ENCODE measurements at places on chromosomes 2 and 18.

- no peak for DNase-seq
Observed at GRCh38 chr2:17483496-17483895, 34.7 kb downstream of the RAD51AP2 start.

DNA sequence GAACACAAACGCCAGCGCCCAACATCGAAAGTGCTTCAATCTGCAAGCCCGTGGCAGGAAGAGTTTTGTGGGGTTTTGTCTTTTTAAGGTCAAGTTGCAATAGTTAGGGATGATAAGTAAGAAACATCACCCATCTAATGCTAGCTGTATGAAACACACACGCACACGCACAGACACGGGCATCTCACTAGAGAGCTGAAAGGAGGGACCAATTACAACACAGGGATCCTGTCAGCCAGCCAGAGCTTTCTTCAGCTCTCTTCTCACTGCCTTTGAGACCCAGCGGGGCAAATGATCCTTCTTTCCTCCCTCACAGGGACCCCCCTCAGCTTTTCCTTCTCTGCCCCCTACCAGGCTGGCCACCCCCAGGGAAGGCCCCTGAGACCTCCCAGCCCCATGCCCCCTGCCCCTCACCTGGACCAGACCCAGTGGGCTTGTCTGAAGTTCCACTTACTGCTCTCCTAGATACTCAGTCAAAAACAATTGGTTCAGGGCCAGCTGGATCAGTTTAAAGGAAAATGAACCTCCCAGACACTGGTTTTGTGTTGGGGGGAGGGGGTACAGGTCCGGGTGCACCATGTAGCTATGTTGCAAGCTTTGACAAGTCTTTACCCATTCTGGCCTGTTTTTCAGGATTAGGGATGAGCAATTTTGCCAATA, 17.9 kb downstream of the CYP26B1 start:
- DNase-seq = no peak

DNA sequence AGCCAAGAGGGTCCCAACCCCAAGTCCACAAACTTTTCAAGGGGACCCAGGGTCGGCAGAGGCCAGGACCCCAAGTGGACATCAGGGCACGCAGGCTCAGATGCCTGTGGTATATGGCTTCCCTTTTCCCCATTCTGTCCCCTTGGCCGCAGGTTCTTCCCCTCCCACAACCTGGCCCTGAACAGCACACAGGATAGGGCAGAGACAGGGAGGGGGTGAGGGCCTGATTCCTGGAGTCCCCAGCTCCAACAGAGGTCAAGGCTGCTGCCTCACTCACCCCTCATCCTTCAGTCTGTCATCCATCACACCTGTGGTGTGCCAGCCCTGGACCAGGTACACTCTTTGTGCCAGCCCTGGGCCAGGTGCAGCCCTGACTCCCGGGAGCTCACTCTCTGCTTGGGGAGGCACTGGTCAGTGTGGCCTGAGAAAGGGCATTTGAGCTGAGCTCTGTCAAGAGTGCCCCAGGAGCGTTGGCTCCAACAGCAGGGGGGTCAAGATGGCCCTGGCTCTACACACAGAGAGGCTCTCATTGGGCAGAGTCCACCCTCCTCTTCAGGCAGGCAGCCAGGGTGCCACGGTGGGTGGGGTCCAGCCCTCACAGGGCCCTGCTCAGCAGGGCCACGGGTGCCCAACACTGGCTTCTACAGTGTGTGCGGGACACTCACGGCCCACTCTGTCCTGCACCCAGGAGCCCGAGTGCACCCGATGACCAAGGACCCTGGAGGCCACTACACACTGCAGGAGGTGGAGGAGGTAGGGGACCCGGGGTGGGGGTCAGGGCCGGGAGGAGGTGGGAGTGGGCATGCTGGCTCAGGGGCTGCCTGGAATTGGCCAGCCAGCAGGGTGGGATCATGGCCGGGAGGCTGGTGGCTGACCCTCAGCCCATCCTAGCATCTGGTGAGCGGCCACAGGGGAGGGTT, 1.6 kb downstream of the AGXT start:
- no peak for DNase-seq

DNA sequence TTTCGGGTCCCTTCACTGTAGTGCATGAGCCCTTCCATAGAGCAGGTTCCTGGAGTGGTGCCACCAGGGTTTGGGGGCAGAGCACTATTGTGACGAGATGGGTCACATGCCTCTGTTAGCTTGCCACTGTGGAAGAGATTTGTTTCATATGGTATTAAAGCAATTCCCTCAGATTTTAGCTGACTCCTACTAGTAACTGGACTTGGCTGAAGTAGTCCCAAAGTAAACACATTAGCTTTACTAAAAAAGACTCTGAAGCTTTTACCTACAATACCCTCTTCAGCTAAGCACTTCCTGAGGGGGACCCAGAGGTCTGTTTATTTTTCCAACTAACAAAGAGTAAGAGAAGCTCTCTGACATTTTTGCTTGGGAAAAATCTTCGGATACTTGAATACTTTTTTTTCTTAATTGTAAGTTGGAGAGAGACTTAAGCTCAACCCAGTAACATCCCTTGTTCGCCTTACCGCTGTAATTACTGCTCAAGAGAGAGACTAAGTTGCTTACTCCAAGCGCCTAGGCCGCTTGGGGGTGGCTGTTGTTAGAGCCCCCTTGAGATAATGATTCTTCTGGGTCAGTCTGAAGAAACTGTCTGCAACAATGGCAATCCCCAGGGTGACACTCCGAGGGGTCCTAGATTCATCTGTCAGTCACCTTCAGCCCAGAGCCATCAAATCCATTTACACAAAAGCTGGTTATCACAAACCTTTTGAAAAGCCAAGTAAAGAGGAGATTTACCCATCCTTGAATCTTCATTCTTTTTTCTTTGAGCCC, 177.4 kb downstream of the FIGN start:
- DNase-seq = no peak

- no peak for DNase-seq
Observed at GRCh38 chr2:218129458-218130135, 3.8 kb downstream of the CXCR2 start.

DNA sequence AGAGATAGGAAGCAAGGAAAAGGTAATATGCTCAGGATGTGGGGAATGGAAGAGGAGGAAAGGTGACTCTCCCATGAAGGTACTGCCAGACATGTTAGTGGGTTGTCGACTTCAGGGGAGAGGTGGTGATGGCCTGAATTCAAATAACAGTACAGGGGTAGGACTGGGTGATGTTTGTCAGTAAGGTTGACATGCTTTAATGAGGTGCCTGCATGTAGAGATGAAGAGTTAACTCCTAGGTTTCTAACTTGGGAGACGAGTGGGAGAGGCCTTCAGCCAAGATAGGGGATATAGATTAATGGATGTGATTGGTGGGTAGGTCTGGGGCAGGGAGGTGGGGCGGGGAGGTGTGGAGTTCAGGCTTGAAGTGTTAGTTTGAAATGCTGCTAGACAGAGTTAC, 2.6 kb downstream of the NAPG start:
- no peak for DNase-seq

DNA sequence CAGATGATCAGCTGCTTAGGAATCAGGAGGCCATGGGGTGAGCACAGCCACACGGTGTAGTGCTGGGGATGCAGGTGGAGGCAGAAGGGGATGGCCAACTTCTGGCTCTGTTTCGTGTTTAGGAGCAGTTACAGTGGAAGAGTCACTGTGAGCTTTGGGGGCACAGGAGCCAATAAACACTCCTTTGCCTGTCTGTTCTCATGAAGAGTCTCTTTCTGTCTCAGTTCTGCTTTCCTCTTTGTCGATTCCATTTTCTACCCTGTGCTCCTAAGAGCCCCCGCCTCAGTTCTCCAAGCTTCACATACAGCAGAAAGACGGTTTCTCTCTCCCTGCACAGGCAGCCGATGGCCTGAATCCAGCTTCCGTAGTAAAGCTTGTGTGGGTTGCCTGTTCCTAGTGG, 21.0 kb upstream of the RRM2 start:
- DNase-seq = no peak

DNA sequence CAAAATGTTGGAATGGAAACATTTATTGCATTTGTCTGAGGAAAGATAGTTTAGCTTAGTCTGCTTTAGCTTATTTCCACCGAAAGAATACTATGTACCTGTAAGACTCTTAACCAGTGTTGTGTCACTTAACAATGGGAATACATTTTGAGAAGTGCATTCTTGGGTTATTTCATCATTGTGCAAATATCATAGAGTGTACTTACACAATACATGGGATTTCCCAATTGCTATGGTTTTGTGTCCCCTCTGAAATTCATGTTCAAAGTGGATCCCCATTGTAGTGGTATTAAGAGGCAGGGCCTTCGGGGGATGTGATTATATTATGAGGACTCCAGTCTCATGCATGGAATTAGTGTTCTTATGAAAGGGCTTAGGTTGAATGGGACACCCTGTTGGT, 249.4 kb upstream of the UBE2E3 start:
- DNase-seq = no peak

Measured in ACHN (cell line).